ENCODE measurements at places on chromosomes 4 and X.

DNA sequence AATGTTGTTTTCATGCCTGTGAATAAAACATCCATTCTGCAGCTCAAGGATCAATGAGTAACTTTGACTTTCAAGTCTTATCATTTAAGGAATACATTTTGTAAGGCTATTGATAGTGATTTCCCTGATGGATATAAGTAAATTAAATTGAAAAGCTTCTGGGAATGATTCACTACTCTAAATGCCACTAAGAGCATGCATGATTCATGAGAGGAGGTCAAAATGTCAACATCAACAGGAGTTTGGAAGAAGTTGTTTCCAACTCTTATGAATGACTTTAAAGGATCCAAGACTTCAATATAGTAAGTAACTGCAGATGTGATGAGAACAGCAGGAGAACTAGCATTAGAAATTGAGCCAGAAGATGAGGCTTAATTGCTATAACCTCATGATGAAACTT lies 1487.3 kb downstream of the PCDH7 start:
- no peak for DNase-seq

GRCh38 chr4:38677441-38677840 lies 13.4 kb downstream of the KLF3 start:
- no peak for DNase-seq

GRCh38 chr4:9895333-9895705 lies 113.9 kb downstream of the DRD5 start:
- DNase-seq, result no peak

- no peak for DNase-seq
Observed at GRCh38 chr4:22336822-22337221, 179.0 kb downstream of the ADGRA3 start.

- no peak for DNase-seq
Observed at GRCh38 chr4:180695851-180696250, 1547.4 kb upstream of the TENM3 start.

GRCh38 chr4:39571054-39571453 lies 43.8 kb upstream of the UGDH start:
- no peak for DNase-seq

DNA sequence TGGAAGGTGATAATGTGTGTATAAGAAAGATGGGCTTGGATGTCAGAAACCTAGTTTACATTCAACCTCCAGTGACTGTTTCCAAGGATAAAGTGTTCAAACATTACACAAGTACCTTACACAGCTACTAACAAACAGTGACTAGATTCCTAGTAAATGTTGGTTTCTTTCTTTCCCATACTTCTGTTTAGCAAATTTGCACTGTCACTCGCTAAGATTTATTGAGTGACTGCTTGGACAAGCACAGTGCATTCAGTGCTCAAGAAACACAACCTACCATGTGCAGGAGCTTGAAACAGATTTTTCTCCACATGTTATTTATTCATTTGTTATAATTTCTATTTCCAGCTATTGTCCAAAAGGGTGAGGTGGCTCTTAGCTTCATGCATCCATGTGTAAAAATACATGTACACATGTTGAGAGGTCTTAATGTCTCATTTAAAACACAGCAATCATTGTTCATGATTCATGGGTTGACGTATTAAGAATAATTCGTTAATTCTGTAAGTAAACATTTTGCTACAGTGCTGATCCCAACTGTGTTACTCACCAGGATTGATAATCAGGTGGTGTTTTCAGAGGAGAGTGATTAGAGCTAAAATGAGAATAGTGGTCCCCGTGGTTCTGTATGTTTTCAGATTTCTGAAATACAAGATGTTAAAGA lies 153.0 kb downstream of the DCLK2 start:
- no peak for DNase-seq

DNA sequence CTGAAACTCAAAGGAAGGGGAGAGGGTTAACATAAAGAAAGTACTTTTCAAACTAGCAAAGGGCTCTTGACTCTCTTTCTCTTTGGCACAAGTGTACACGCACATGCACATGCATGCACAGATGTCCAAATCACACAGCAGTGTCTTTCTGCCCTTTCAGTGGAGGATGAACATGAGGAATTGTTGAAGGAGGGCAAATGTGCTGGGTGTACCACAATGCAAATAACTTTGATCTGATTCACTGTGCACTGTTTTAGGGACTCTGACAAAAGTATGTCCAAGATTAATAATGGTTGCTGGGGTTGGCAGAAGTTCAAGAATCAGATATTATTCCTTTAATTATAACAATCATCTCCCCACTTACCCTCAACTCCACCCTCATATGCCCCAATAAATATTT lies 93.8 kb downstream of the GPC4 start:
- DNase-seq, result no peak

All from GM12891 (cell line).